Right cardiac atrium (tissue), 5 donors: ENCODE measurements at places on chromosomes 6 and 20.

DNA sequence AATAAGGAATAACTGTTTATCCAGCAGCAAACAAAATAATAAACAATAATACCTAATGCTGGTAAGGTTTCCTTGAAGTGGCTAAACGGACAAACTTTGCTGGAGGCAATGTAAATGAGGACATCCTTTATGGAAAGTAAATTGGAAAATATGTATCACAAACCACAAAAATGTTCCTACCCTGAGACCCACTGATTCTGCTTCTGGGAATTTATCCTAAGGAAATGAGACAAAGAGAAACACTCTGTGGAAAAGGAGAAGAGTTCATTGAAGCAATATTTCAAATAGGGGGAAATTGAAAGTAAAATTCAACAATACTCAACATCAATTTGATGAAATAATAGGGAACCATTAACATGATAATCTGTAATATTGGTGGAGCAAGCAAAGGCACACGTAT, 37.9 kb downstream of the MAFB start:
- DNase-seq: no peak

GRCh38 chr6:48883116-48883515, 579.9 kb downstream of the MMUT start:
- no peak for DNase-seq

- DNase-seq: no peak
Observed at GRCh38 chr6:14271789-14272736, 154.5 kb downstream of the CD83 start.

DNA sequence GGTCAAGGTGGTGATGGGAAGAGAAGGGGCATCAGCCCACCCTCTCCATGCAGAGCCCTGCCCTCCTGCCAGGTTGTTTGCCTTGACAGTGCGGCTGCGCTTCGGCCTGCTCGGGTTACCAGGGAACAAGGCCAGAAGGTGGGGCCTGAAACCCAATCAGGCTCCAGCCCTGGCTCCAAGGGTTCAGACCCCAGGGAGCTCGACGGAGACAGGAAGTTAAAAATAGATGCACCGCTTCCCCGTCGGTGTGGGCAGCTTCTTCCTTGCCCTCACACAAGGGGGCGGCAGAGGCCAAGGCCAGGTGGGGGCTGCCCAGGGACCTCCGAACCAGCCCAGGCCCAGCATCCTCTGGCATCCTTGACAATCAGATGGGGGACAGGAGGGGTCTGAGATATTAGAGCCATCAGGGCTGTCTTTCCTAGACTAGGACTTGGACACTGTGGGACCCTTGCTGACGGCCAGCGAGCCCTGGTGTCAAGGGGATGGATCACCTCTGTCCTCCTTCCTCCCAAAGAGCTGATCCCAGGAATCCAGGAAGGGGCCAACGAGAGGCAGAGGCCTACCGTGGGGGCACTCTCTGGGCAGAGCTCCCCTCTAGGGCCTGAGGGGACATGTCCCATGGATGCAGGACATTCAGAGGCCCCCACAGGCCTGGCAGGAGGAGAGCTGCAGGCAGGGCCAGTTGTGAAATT, 65.2 kb downstream of the RIPOR3 start:
- peak; percentile 83 for DNase-seq

GRCh38 chr6:110511401-110511800, 35.0 kb upstream of the SLC22A16 start:
- DNase-seq: no peak

GRCh38 chr6:106128981-106129781, 43.0 kb downstream of the PRDM1 start:
- no peak for DNase-seq

DNA sequence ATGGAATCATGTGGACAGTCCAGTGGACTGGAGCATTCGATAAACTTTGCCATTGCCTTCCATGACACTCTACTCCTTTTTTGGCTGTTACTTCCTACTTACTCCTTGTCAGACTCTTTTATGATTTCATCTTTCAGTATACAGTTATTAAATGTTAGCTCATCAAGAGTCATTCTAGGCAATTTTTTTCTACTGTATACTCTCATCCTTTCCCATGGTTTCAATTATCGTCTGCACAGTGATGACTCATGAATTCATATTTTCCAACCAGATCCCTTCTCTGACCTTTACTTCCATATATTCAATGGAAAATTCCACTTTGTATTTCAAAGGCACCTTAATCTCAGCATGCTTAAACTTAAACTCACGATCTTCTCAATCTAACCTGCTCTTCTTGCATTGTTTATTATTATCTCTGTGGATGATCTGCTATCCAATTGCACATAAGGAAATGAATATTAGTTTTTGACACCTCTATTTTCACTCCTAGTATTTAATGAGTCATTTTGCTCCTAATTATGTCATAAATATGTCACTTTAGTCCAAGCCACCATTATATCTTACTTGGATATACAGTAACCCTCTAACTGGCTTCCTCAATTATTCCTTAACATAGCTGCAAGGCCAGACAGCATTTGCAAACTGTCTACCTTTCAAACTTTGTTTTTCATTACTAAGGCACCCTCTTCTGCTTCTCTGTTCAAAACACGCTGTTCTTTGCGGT, 427.5 kb downstream of the PHF3 start:
- DNase-seq: no peak

GRCh38 chr20:829551-829950, 4.0 kb upstream of the FAM110A start:
- no peak for DNase-seq

DNA sequence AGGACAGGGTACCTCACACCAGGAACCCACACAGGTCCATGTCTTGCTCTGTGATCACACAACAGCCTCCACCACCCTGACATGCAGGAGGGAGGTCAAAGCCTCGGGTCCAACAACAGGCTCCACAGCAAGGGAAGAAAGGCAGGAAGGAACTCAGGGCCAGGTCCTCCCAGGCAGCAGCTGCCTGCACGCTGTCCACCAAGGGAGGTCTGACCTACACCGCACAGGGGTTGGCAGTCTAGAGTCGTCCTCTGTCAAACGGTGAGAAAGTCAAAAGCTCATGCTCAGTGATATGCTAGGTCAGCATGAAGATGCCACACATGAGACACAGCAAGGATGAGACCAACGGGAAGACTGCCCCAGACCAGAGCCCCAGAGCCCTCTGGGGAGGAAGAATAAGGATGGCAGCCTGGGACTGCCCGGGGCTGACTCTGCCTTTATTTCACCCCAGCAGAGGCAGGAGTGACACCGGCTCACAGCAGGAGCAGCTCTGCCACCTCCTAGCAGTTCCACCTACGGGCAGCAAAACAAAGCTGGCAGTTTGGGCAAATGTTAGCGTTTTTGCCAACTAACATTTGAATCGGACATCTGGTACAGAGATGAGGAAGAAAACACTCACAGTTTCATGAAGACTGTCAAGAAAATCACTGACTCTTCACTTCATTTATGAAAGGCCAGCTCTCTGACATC, 8.5 kb downstream of the GMEB2 start:
- DNase-seq: peak; percentile 17

DNA sequence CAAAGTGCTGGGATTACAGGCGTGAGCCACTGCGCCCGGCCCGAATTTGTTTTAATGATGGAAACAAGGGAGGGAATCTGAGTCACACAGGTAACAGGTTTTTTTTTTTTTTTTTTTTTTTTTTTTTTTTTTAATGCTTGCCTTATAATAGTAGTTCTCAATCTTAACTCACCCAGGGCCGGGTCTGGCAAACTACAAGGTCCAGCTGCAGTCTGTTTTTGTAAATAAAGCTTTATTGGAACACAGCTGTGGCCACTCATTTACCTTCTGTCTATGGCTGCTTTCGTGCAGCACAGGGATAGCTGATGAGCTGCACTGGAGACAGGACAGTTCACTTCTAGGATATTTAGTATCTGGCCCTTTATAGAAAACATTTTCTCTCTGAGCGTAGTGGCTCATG, 58.0 kb downstream of the TFAP2C start:
- DNase-seq: no peak

DNA sequence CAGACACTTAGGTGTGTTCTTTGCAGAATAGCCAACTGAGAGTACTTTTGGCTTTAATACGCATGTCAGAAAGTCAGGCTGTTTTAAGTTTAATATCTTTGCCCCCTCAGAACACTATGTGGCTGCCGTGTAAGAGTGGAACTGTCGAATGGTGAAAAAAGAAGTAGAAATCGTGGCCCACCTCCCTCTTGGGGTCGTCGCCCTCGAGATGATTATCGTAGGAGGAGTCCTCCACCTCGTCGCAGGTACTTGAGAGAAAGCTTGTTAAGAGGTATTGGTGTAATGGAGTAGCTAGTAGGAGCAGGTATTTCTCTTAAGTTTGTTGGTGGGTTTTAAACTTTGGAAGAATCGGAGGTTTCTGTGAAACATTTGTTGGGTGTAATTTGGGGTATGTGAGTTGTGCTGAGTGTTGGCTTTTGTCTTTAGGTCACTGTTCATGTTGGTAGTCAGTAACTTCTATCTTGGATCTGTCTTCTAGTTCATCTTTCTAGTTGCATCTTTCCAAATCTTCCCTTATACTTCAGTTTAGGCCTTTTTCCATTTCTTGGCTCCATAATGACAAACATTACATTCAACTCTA, 4.7 kb downstream of the SRSF3 start:
- DNase-seq: no peak

DNA sequence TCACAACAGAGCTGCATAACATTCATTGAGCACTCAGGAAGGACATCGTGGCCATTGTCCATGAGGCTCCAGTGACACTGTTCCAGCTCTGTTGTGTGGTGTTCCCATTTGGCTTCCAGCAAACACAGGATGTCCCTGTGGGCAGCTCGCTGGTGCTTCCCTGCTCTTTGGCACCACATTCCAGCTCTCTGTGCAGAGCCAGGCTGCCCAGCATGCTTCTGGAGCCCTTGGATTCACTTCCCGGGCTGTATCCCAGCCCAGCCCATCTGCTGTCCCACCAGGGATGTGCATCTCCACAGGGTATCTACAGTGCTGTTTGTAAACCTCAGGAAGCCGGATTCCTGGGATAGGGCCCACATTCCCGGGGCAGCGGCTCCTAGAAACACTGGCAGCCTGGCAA, 57.2 kb downstream of the CTCFL start:
- DNase-seq: peak; percentile 63

GRCh38 chr6:16742116-16742515, 19.1 kb downstream of the ATXN1 start:
- DNase-seq: no peak

DNA sequence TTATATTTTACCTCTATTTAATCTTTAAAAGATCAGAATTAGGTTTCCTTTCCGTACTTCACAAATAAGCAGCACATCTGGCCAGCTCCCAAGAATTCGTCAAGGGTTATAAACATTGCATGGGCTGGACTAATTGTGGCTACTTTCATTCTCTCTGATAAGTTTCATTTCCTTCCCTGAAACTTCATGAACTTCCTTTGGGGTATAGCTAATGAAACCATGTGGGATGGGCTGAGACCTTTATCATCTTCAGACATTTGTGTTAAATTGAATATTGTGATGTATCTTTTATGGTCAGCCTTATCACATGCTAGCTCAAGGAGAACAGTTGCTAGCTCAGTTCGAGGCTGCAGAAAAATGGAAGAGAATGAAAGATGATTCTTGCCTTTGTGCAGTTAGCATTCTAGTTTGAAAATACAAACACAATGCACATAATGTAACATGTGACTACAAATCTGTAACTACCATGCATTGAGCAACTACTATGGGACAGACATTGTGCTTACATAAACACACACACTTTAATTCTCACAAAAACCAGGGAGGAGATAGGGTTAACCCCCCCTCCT, 1.7 kb upstream of the GMPR start:
- peak; percentile 60 for DNase-seq

DNA sequence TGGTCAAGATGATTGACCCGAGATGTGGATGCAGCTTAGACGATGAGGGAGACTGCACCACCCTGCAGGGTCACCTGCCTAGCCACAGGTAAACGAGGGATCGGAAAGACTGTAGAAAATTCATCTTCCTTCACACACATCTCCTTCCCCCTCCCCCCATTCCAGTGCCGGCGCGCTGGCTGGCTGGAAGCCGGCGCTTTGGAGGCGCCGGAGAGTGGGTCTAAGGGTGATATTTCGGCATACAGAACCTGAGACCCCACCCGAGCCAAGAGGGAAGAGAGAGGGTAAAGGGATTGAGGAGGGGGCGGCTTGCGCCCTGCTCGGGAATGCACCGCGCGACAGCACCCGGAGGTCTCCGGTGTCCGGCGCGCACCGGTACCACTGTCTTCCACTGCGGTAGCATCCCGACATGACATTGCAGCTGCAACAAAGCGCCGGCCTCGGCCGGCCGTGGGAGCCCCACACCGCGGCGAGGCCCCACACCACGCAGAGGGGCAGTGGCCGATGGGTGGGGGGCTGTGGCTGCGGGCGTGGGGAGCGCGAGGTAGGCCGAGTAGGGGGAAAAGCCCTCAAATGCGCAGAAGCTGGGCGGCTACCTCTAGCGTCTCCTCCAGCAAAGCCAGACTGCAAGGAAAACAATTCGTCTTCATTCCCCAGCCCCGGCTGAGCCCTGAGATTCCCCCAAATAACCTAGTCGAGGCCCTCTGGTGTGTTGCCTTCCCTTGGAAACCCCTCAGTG, 984 bp downstream of the TNFRSF21 start:
- DNase-seq: peak; percentile 66

DNA sequence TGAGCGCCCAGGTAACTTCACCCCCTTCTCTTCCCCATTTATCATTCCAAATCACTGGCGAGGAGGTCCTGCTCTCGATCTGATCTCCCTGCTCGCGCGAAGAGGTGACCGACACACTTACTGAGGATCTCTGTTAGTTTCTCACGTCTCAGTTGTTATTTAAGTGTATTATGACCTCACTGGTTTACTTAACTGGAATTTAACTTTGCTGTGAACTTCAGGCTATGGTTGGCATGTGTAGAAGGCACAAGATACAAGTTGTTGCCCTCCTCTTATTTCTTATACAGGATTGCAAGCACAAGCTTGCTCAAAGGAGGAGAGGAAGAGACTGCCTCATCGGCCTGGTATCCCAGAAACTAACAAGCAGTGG, 1.2 kb downstream of the RNF217 start:
- no peak for DNase-seq

- no peak for DNase-seq
Observed at GRCh38 chr6:79048611-79049010, 29.4 kb downstream of the PHIP start.

DNA sequence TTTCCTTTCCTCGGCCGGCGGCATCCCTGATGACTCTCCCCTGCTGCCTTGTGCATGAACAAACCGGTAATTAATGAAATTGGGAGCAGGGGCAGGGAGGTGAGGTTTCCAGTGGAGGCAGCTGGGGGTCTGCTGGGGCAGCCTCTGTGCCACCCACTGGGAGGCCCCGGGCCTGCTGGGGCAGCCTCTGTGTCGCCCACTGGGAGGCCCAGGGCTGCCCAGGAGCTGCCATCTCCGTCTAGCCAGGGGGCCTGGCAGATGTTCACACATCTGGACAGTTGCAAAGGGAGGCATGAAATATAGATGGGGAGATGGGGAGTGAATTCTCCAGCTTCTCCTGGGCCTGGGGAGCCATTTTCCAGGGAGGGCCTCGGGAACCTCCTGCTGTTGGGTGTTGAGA, 33.8 kb downstream of the TOX2 start:
- DNase-seq: no peak

GRCh38 chr6:152154559-152155356, 347.3 kb downstream of the ESR1 start:
- DNase-seq: no peak
